ENCODE measurements at places on chromosomes 2 and 18.

GRCh38 chr18:12820506-12820905, 63.5 kb downstream of the PTPN2 start:
- no peak for DNase-seq

- no peak for DNase-seq
Observed at GRCh38 chr2:95334916-95335641, 37.9 kb downstream of the KCNIP3 start.

- no peak for DNase-seq
Observed at GRCh38 chr2:796141-796985, 119.2 kb upstream of the TMEM18 start.

GRCh38 chr2:241901500-241902351, 32.2 kb downstream of the RTP5 start:
- no peak for DNase-seq

GRCh38 chr18:49250816-49251388, 209.5 kb downstream of the DYM start:
- no peak for DNase-seq

GRCh38 chr2:111673526-111673925, 210.5 kb downstream of the ANAPC1 start:
- DNase-seq: no peak

DNA sequence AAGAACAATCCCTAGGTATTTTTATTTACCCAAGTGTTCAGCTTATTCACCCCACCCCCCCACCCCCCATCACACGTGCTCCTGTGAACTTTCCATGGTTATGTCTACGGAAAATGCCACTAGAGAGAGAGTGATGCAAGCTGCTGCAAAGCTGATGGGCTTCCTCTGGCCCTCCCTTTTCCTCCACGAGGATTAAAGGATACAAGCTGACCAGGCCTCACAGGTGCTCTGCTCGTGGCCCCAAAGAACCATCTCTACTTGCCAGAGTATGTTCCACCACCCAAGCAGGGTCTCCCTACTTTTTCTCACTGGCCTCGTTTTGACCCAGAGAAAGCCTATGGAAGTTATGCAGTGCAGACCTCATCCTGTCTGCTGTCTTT, 342.6 kb downstream of the CELF4 start:
- DNase-seq: no peak

- no peak for DNase-seq
Observed at GRCh38 chr2:117853873-117854272, 39.4 kb downstream of the DDX18 start.

DNA sequence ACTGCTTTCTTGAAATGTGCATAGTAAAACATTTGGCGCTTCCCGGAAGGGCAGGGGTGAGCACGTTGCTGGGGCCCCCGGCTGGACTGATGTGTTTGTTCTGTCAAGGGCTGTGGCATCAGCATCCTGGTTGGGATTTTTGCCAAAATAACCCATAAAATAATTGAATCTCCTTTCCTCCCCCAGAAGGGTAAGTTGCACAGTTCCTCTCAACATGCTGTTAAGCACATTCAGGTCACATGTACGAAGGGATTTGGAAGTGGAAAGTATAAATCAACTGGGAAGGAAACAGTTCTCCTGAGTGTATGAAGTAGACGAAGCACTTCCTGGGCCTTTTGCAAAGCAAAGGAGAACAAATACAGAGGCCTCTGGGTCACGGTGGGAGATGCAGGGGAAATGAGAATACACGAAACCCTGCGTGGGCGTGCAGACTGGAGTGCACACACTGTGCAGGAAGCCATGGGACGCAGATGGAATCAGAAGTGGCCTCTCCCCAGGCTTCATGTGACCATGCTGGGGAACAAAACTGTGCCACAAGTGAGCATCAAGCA, 183.9 kb downstream of the LPIN1 start:
- DNase-seq: no peak

DNA sequence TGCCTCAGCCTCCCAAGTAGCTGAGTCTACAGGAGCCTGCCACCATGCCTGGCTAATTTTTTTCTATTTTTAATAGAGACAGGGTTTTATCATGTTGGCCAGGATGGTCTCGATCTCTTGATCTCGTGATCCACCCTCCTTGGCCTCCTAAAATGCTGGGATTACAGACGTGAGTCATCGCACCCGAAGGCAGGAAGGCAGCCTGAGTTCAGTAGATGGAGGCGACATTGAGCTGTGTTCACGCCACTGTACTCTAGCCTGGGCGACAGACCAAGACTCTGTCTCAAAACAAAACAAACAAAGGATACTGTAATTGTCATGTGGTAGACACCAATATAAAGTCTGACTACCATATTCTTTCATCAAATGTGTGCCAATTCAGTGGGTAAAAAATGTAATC, 500.9 kb upstream of the DSEL start:
- no peak for DNase-seq

GRCh38 chr18:11850821-11851145, 430 bp upstream of the CHMP1B start:
- no peak for DNase-seq

- DNase-seq: no peak
Observed at GRCh38 chr18:78634061-78634696, 345.4 kb upstream of the SALL3 start.

DNA sequence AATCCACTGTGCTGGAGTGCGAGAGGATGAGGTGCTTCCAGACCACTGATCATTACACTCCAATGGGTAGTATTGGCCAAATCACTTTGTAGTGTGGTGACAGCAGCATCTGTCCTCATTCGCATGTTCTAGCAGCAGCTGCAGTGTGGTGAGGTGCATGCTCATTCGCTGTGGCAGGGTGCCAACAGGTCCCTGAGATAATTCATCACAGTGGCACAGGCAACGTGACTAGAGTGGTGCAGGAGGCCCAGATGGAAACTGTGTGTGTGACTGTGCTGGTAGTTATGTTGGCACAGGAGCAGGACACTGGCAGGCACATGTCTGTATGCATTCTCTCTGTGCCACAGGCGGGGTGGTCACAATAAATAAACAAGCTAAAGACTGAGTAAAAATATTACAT, 329.5 kb upstream of the SYT4 start:
- DNase-seq: peak; percentile 32

GRCh38 chr2:71592181-71592711, 138.9 kb downstream of the DYSF start:
- DNase-seq: no peak

- DNase-seq: no peak
Observed at GRCh38 chr2:47019532-47019931, 103.9 kb upstream of the MCFD2 start.

- no peak for DNase-seq
Observed at GRCh38 chr2:137870682-137871081, 93.6 kb upstream of the HNMT start.

DNA sequence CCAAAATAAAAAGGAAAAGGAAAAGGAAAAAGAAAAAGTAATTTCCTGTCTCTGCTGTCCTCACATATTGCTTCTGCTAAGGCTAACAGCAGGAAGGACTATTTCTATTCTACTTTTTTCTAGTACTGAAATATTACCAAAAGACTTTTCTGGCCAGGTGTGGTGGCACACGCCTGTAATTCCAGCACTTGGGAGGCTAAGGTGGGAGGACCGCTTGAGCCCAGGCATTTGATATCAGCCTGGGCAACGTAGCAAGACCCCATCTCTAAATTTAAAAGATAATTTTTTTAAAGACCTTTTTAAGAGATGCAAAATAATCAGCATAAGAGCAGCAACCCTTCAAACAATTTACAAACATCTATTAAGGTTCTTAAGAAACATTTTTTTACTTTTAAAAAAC, 31.2 kb downstream of the FASTKD1 start:
- no peak for DNase-seq

GRCh38 chr18:49584394-49584793, 22.5 kb downstream of the LIPG start:
- DNase-seq: no peak

DNA sequence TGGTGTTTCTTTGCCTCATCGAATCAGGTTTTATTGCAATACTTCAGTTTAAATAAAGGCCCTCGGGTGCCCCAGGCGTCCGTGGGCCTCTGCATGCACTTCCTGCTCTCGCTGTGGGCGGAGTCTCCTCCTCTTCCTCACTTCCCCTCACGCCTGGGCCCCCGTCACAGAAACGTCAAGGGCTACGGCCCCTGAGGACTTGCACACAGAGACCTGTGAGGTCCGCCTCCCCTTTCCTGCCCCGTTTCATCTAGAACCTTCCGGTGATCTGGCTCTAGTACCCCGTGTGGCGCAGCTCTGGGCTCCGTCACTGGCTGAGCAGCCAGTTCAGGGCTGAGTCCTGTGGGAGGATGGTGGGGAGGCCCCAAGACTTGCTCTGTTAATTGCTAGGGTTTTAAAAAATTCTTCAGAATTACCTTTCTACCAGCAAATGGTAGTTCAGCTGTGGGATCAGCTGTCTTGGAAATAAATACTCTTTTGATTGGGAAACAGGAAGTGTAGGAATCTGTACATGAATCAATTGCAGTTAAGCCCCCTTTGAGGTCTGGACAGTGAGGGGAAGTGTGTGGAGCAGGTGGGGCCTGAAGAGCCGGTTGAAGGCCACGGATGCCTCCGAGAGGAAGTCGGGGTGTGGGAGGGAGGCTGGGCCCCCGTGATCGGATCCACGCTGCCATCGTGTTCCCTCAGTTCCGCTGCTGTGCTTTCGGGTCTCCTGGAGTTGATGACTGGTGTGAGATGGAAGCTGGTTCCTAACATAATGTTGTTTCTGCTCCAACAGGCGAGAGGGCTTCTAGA, 10.2 kb downstream of the NFATC1 start:
- no peak for DNase-seq

DNA sequence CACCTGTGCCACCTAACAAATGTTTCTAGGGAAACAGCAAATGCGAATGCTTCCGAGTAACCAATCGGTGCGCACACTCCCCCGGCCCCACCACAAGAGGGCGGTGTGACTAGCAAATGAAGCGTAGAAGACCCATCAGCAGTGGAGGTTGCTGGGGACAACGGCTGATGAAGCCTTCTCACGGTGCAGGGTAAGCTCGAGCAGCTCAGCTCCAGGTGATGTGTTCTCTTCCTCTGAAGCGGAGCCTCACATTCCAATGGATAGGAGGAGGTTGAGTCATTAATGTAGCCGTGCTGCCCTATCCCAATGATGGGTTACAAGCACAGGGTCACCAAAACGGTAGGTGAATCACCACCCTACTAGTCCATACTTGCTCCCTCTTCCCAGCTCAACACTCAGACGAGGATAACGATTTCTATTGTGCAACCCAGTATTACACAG, 127.6 kb upstream of the TWIST2 start:
- peak; percentile 7 for DNase-seq

DNA sequence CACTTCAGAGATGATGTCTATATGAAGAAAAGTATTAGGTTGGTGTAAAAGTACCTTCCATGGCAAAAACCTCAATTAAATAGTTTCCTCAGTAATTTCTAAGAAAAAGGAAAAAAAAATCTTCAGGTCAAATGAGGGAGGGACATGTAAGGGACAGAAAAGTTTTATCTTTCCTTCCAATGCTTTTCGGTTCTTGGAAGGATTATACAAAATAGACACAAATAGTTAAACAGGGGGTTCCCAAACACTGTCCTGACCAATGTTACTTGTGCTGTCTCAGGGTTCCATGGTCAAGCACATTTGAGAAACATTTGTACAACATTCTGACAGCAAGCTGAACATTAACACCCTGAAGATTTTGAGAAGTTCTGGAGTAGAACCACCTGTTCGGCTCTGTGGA, 22.0 kb downstream of the ERMN start:
- DNase-seq: no peak

DNA sequence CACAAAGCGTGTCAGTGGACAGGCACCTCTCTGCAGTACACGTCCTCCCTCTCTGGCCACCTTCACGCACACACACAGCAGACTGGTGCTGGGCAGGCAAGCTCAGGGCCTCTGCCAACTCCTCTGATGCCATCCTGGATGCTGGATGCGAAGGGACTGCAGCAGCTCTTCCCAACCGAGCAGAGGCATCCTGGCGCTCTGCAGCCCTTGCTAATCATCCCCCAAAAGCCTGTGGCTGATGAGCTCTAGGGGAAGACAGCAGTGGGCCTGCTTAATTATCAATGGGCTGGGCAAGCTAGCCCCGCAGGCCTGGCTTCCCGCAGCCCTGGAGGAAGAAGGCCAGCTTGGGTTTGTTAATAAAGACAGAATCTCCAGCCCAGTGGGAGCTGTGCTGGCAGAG, 71.3 kb upstream of the TEX51 start:
- DNase-seq: no peak

DNA sequence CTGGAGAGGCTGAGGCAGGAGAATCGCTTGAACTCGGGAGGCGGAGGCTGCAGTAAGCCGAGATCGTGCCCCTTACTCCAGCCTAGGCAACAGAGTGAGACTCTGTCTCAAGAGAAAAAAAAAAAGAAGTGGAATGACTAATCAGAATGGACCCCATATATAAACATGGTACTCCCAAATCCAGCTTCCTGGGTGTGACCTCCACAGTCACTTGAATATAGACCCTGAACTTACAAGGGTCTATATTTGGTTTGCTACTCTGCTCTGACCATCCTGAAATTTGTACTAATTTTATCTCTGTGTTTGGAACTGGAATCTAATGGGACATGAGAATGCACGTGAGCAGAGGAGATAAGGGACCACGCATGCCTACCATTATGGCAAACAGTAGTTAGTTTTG, 275.0 kb downstream of the TNS1 start:
- DNase-seq: no peak

DNA sequence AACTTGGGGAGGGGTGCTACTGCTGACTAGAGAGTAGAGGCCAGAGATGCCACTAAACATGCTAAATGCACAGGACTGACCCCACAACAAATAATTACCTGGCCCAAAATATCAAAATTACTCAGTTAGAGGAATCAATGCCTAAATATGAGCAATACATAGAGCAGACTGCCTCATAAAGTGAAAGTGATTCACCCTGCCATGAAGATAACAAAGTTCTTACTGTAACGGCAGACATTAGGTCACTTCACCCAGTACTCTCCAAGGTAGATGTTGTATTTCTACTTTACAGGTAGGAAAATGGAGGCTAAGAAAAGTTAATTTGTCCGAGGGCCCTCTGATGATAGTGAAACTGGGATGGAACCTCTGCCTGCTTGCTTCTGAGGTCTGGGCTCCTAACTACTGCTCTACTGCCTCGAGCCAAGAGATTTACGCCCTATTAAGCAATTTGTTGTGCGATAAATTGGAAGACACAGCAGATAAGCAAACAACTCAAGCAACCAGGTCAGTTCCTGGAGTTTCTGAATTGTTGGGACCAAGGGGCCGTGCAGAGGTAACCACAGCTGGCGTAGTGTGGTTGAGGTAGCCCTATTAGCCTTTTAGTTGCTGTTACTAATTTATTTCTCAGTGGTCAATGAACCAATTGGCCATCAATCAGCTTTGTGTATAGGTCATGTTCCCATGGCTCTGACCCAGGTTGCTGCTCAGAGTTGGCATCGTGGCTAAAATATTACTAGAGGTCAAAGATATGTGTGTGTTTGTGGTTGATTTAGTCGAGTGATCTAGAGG, 4.8 kb downstream of the DHRS9 start:
- no peak for DNase-seq

All from NCI-H345 (cell line).